ENCODE measurements at places on chromosomes 16 and 17.

DNA sequence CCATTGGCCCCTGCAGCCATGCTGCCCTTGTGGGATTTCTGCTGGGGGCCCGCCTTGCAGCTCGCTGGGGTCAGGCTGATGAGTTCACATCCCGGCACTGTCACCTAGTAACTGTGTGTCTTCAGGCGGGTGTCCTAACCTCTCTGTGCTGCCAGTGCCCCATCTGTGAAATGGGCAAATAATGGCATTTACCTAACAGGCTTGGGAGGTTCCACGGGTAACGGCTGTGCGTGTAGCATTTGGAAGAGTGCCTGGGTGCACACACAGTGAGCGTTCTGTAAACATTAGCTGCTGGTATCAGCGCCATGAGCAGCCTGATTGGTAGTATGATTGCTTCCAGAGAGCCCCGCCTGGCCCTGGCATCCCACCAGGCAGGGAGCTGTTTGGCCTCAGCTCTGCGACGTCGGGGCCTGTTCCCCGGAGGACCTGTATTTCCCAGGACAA lies 167.3 kb upstream of the GSE1 start:
- DNase-seq, result no peak

DNA sequence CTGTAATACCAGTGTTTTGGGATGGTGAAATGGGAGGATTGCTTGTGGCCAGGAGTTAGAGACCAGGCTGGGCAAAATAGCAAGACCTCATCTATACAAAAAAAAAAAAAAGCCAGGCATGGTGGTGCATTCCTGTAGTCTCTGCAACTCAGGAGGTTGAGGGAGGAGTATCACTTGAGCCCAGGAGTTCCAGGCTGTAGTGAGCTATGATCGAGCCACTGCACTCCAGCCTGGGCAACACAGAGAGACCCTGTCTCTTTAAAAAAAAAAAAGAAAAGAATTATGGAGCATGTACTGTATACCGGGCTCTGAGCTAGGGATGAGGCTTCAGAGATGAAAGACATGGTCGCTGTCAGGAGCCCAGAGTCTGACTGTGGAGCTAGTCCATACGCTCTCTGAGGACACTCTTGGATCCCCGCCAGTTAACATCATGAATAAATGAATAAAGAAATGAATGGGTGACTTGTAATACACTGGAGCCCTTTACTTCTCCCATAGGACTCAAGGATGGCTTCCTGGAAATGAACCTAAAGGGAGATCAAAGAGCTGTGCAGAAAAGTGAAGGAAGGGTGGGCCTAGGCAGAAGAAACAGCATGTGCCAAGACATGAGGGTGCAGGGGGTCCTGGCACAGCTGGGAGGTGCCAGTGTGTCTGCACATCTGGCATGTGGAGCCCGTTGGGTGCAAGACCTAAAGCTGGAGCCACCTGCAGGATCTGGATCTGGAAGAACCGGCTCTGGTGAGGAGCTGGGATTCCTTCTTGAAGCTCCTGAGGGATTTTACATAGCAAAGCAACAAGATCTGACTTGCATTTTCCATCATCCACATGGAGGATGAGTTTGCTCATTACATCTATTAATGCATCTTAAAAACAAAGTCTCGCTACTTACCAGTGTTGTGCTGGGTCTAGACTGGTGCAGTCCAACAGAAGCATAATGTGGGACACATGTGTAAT lies 120.4 kb downstream of the IRX3 start:
- DNase-seq, result no peak

DNA sequence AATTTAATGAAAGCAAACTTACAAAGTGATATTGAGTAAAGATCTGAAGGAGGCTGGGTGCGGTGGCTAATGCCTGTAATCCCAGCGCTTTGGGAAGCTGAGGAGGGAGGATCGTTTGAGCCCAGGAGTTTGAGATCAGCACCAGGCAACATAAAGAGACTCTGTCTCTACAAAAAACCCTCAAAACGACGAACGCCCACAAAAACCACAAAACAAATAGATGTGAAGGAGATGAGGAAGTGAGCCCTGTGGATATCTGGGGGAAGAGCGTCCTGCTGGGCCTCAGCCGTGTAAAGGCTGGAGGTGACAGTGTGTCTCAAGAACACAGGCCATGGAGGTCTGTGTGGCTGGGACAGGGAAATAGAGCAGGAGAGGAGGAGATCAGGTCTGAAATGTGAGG lies 68.8 kb downstream of the ITFG1 start:
- no peak for DNase-seq

DNA sequence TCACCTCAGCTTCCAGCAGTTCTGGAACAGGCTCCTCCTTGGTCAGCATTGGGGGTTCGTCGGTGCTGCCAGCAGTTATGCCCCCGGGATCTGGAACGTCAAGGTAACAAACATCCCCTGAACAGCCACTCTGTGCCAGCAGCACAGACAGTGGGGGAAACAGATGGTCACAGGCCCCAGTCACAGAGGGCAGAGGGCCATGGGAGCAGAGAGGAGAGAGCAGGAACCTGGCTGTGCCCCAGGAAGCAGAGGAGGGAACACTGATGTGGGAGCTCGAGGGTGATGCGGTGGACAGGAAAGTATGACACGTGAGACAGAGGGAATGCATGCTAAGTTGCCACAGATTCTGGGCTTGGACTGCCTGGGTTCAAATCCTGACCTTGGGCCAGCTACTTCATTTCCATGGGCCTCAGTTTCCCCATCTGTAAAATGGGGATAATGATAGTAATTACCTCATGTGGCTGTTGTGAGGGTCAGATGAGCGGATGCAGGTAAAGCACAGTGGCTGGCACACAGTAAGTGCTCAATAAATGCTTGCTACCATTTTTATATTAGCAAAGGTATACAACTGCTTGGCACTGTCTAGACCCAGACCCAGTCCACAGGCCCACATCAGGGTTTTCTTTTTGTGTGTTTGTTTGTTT lies 4.9 kb downstream of the BCL7C start:
- DNase-seq, result no peak

- peak; percentile 12 for DNase-seq
Measured at GRCh38 chr17:74532115-74532514, 840 bp upstream of the CD300LB start.

DNA sequence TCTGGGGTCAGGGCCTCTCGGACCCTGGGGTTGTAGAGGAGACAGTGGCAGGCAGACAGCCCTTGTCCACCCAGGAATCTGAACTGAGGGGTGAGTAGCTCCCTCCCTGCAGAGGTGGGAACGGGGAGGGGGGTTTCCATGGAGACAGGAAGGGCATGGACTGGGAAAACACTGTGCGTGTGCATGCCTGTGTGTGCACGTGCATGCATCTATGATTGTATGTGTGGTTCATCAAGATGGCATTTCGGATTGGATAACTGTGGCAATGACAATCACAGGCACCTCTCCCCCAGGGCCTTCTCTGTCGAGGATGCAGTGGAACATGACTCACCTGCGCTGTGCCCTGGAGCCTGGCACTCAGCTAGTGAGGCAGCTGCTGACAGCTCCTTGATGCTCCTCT lies 6.1 kb upstream of the CD300C start:
- DNase-seq, result no peak

GRCh38 chr16:3577302-3577752 lies at the start of gene NLRC3:
Gene NLRC3, minus strand, starts transcription at chr16:3577403. Its CDS starts 12,367 bp downstream, at chr16:3565036.
- DNase-seq, result no peak

GRCh38 chr16:68839831-68840230 lies 3.5 kb upstream of the TANGO6 start:
- no peak for DNase-seq
